ENCODE measurements at places on chromosomes 1 and 21.

DNA sequence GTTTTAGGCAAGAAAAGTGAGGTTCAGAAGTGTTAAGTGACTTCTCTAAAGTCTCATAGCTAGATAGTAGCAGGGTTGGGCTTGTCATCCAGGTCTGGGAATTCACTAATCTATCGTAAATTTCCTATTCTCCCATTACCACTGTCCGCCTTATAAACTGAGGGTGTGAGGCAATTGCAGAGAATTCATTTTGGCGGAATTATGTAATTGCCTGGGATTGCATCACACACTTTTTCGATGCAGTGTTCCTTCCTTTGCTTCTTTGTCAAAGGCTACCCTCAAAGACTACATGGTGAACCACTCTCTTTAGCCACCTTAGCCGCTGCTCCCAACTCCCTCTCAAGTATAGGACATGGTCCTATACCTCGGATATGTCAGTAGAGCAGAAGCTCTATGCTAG, 19.1 kb downstream of the SELP start:
- no peak for DNase-seq

- DNase-seq: no peak
Observed at GRCh38 chr1:22518379-22518778, 44.9 kb upstream of the EPHA8 start.

DNA sequence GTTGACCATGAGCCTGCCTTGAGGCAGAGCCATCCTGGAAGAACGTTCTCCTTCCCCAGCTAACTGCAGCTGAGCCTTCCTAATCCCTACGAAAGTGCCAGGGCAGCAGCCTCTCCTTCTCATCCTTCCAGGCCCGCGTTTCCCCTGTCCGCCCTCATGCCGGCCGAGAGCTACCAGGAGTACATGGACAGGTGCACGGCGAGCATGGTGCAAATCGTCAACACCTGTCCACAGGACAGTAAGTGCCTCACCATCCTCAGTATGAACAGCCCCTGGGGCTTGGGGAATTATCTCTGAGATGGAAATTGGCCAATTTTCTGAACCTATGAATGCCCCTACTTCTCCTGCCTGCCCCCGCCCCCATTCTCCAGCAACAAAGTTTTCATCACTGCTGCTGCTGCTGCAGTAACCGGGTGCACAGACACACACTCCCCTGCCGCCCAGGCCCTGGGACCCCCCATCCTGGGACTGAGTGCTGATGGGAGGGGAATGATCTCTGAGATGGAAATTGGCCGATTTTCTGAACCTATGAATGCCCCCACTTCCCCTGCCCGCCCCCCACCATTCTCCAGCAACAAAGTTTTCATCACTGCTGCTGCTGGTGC, 39.6 kb downstream of the UBASH3A start:
- DNase-seq: no peak

GRCh38 chr1:221072214-221072613, 193.0 kb downstream of the HLX start:
- no peak for DNase-seq

DNA sequence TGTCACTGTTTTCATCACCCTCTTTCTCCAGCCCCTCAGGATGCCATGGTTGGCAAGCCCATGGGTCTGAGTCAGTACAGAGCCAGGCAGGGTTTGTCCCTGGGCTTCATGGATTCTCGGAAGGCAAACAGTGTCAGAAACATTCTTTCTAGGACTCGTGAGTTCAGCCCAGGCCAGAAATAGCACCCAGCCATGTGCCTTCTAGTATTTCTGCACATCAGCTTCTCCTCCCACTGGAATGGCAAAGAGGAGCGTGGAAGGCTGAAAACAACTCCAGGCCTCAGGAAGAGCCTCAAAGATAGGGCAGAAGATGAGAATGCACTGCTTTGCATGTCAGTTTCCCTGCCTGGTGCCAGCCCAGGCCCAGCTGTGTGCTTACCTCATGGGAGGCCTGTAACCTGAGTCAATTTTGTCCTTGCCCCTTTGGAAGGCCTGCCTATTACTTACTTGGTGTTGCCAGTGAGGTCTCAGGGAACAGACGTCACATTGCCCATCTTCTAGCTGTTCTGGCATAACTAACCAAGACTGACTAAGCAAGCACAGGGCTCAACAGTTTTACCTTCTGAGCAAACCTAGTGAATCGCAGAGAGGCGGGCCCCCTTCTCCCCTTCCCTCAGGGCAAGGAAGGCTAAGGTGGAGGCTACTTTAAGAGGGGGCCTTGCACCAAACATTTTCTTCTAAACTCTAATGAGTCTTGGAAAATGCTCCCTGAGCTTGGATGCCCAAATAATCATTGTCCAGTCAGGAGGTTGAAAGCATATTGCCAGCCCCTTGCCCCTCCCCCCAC, 42.4 kb downstream of the GLUL start:
- DNase-seq: no peak

- DNase-seq: no peak
Observed at GRCh38 chr1:6220236-6220635, 14.3 kb downstream of the RNF207 start.

DNA sequence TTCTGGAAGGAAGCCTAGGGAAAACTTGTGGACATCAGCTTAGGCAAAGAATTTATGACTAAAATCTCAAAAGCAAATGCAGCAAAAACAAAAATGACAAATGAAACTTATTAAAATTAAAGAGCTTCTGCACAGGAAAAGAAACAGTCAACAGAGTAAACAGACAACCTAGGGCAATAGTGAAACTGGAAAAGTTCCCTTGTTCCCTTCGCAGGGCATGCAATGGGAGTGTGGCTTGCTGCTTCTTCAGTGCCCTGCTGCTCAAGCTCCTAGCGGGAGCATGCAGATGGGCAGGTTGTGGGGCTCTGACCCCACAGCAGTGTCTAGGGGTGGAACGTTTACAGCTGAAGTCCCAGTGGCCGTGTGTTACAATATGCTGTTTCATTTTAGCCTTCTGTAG, 1797.4 kb downstream of the NCAM2 start:
- DNase-seq: no peak

GRCh38 chr1:20421441-20421840, 64.6 kb downstream of the CAMK2N1 start:
- DNase-seq: no peak

DNA sequence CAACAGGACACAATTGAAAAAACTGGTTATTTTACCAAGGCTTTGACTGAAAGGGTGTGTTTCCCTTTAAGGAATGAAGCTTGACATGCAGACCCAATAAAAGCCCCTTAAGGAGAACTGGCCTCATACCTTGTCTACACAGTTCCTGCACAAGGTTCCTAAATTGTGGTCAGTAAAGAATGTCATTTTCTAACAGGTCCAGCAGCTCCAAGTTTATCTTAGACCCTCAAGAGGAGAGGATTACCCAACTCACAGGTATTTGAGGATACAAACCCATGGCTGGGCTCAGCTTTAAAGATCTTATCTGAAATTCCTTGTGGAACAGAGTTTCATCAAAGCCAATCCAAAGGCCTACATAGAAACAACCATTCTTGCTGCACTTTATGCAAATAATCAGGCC, 31.4 kb upstream of the CBR3 start:
- DNase-seq: no peak

GRCh38 chr1:167076136-167076710, 14.0 kb downstream of the GPA33 start:
- DNase-seq: no peak

DNA sequence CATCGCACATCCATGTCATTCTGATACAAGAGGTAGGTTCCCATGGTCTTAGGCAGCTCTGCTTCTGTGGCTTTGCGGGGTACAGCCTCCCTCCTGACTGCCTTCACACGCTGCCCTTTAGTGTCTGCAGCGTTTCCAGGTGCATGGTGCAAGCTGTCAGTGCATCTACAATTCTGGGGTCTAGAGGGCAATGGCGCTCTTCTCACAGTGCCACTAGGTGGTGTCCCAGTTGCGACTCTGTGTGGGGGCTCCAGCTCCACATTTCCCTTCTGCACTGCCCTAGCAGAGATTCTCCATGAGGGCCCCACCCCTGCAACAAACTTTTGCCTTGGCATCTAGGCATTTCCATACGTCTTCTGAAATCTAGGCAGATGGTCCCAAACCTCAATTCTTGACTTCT, 138.2 kb upstream of the BRINP3 start:
- DNase-seq: no peak

DNA sequence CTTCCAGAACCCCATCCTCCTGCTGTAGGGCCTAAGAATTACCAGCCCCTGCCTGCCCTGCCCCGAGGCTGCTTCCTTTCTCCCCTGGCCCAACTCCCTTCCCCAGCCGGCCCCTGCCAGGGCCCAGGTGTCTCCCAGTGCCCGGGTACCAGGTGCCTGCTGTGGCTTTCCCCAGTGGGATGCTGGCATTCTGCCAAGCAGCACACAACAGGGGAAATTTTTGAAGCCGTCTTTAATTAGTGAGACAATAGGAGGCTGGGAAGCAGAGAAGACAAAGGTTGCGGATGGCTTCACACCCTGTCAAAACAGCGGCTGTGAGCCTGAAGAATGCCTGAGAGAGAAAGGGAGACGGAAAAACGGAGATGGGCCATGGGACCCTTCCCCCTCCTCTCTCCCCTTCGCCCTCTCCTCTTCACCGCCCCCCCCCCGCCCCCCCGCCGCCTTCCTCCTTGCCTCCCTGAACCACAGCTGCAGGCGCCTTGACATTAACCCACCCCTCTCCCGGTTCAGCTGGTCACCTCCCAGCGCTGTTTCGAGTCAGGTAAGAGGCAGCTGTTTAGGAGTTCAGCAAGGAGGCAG, 33.6 kb downstream of the LRRN2 start:
- no peak for DNase-seq

DNA sequence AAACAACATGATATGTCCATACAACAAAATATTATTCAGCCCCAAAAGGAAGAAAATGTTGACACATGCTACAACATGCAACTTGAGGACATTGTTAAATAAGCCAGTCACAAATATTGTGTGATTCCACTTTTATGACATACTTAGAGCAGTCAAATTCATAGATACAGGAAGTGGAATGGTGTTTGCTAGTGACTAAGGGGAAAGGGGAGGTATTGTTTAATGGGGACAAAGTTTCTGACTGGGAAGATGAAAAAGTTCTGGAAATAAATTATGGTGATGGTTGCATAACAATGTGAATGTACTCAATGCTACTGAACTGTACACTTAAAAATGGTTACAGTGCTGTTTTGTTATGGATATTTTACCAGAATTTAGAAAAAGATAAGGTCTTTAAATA, 77.7 kb downstream of the RHOU start:
- no peak for DNase-seq

DNA sequence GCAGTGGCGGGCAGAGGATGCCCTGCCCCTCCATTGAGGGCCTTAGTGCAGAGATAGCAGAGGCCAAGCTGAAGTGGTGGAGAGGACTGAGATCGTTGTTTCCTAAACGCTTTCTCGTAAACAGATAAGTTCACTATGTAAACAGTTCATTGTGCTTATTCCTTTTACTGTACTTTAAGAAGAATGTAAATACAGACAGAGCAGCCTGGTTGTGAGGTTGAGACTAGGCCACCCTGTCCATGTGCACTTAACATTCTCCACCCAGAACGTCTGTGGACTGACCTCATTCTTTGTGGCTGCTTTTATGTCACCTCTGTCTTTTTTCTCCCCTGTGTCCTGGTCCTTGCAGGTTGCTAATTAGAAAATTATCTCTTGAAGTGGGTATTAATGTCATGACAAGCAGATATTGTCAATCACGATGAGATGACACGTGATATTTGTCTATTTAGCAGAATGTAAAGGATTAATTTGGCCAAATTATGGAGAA, 8.5 kb downstream of the CENPS start:
- no peak for DNase-seq

GRCh38 chr1:205706601-205707502, 26.5 kb upstream of the SLC45A3 start:
- DNase-seq: no peak

DNA sequence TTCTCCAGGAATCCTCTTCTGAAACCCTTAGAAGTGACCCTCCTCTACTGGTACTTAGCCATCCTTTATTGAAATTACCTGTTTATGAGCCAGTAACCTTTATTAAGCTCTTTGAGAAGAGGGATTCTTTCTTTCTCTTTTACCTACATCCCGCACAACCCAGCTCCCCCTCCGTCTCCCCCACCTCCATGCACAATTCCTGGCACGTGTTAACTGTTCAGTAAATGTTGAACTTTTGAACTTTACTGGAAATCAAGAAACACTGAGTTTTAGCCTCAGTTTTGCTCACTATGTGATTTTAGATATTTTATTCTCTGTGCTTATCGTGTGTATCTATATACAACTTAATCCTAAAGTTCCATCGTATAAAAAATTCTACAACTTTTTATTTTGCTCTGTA, 1.8 kb downstream of the TMED5 start:
- no peak for DNase-seq

DNA sequence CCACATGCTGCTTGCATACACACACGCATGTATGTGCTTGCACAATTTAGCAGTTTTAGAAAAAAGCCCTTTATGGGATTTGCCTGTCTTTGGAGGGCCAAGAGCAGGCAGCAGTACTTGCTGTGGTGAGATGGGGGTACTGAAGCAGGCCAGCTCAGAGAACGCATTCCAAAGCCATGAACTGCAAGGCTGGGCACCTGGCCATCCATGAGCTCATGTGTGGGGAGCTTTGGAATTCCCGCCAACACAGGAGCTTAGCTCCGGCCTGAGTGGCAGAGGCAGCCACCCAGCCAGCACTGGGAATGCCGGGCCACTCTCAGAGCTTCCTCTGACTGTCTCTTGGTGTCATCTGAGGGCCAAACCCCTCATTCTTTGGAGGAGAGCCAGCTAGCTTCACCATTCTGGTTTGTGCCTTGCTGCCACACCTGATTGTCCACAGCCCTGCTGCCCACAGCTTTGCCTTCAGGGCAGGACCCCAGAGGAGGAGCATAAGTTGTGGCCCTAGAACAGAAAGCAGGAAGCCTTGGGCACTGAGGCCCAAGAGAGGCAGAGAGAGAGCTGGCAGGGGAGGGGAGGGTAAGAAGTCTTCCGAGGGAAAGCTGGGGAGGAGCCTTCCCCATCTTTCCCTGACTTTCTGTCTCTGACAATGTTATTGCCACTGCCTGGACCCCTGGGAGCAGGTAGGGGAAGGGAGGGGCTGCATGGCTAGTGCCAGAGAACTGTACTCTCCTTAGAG, 92.1 kb upstream of the POU3F1 start:
- no peak for DNase-seq

- DNase-seq: no peak
Observed at GRCh38 chr1:116033322-116033721, 57.0 kb downstream of the SLC22A15 start.

DNA sequence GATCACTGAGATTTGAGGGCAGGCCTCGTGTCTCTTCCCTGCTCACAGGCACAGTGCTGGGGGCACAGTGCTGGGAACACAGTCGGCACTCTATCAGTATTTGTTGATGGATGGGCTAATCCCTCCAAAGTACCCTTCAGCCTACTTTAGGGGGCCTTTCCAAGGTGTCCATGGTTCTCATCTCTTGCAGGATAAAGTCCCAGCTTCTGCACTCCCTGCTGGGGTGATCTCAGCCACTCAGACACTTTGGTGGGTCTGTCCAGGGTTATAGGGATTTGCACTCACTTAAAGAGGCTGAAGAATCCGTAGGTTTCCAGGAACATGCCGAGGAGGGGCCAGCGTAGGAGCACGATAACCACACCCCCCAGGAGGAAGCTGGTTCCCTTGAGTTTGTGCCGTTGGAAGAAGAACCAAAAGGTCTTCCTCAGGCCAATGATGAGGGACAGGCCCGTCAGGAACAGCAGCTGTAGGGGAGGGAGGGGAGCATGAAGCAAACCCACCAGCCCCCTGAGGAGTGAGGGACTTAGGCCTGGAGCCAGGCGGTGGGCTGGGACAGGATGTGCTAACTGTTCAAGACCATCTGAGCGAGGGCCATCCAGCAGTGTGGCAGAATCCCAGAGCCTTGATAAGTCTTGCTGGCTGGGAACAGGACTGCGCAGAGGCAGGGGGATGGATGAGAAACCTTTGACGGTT, 5.2 kb upstream of the KISS1 start:
- DNase-seq: no peak

GRCh38 chr1:86542631-86543030, 4.2 kb upstream of the CLCA4 start:
- DNase-seq: no peak

- DNase-seq: no peak
Observed at GRCh38 chr1:201649761-201650622, 111.1 kb downstream of the NAV1 start.
